ENCODE measurements at places on chromosomes 13 and 19.

DNA sequence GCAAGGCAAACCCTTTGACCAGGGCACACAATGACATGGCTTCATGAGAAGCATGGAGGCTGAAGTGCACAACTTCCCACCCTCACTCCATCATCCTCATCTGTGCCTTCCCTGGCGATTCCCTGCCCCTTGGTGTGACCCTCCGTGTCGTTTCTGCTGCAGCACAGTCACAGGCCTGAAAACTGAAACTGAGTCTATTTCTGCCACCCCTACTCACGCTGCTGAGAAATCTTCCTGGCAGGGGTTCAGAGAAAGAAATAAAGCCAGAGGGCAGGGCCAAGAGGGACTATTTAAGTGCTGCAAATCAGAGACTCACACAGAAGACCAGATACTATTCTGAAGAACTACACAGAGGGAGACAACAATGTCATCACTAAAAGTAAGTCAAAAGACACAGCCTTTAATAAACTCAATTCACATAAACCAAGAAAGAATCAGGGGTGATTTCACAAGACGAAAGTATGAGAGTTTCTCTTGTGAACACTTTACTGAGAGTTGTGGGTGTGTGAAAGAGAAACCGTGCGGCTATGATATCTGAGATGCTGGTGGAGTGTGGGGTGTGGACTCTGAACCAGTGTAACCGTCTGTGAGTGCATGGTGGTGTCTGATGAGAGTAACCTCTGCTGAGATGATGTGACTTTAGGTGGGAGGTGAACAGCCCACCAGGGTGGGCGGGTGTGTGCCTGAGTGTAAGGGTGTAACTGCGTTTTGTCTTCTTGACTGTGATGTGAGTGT lies 23.5 kb downstream of the LGALS16 start:
- no peak for DNase-seq

DNA sequence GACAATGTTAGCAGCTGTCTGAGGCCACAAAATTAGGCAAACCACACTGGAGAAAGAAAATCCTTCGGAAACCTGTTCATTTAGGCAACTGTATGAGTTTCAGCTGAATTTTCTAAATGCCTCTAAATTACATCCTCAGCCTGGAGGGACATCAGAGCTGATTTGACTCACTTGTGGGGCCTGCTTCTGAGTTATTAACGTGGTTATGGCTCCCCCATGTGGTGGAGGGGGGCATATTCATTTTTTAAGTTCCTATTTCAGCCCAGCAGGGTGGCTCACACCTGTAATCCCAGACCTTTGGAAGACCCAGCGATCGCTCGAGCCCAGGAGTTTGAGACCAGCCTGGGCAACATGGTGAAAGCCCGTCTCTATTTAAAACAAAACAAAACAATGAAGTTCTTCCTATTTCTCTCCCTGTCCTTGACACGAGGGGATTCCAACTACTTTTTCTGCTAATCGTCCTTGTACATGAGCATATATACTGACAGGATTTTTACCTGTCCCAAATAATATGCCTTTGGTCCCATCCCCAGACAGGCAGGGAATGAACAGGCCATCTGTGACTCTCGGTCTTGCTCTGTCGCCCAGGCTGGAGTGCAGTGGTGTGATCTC lies 31.5 kb upstream of the HIF3A start:
- DNase-seq = peak; percentile 34

DNA sequence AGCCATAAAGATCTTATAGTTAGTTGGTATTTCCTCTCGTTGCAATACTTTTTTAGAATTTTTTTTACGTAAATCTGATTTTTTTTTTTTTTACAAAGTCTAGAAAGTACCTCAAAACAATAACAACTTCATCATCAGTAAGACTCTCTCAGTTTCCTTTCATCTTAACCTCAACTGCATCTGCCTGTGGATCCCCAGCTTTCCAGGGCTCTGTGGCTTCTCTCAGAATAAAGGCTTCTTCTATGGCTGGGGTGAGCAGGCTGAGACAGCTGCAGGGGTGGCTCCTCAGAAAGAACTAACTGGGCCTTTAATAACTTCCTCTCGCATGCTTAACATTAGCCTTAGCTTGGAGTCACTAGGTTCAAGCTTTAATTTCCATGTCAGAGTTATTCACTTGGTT lies 4.2 kb downstream of the ZNF506 start:
- peak; percentile 21 for DNase-seq

DNA sequence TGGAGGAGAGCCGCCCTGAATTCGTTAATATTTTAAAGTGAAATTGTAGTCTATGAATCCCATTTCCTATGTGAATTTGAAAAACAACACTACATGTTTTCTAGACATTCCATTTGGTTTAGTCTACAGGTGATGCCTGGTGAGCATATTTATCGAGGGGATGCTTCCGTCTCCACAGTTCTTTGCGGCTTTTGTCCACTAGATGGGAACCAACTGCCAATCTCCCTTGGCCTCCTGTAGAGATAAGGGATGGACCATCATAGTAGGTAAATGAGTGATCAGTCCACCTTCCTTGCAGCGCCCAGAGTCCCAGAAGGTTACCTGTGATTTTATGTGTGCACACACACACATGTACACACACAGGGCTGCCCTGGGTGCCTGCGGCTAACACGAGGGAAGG lies 289.8 kb upstream of the SOX21 start:
- DNase-seq = no peak

GRCh38 chr13:100611678-100612492 lies 23.3 kb upstream of the GGACT start:
- no peak for DNase-seq

DNA sequence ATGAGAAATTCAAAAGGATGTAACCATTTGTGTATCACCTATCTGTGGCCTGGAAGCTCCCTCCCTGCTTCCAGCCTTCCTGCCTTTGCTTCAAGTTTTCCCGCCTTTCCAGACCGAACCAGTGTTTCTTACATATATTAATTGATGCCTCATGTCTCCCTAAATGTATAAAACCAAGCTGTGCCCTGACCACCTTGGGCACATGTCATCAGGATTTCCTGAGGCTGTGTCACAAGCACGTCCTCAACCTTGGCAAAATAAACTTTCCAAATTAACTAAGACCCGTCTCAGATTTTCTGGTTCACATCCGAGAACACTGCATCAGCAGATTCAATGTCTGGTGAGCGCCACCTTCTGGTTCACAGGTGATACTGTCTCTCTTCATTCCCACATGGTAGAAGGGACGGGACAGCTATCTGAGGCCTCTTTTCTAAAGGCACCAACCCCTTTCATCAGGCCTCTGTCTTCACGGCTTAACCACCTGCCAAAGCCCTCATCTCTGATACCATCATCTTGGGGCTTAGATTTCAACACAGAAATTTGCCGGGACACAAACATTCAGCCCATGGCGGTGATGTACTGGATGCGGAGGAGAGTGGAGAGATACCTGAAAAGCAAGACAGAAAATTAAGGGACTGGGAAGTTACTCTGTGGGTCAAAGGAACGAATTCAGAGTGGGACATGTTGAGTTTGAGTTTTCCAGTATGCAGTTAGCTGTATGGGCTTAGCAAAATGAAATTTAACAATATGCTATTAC lies 58.7 kb upstream of the PABPC3 start:
- peak; percentile 12 for DNase-seq

- no peak for DNase-seq
Observed at GRCh38 chr19:57558525-57558924, 1.1 kb downstream of the ZNF550 start.

DNA sequence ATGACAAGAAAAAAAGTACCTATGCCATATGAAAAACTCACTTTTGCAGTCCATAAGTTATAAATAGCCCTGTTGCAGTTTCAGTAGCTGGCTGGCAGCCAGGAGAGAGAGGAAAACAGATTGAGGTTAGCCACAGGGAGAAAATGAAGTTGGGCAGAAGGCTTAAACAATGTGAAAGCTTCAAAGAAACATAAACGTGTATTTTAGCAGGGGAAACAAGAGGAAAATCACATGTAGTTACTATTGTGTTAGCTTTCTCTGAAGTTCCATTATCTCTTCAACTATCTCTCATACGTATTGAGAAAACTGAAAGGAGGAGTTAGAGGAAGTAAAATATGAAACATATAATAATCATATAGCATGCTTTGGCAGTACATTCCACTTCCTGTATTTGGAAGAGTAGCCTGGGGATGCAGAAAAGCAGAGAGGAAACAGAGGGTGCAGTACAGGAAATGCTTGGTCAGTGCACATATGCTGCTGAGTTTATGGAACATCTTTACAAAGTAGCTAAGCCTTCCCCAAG lies 1551.1 kb downstream of the EFNB2 start:
- DNase-seq = no peak

DNA sequence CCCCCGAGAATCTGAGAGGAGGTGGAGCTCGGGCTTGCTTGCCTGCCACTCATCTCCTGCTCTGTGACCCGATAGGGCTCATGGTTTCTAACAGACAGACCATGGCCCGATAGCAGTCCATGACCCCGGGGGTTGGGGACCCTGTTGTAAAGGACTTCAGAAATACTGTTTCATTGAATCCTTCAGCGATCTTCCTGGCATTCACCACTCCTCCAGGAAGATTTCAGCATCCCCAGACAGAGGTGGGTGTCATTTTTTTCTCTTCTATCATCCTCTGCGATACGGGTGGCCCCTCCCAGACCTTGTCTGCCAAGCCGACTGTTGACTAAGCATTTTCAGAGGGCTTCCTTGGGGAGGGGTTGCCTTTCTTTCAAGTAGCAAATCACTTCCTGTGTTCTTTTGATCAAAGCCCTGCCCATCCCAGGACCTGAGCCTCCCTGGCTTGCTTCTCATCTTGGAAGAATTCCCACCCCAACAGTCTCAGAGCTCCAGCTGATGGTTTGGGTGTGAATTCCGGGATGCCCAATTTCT lies 1.7 kb downstream of the MYO1F start:
- no peak for DNase-seq
